CD4-positive, alpha-beta T cell treated with Interferon alpha-2 for 1 hour (primary cell): ENCODE measurements at places on chromosomes 4 and X.

DNA sequence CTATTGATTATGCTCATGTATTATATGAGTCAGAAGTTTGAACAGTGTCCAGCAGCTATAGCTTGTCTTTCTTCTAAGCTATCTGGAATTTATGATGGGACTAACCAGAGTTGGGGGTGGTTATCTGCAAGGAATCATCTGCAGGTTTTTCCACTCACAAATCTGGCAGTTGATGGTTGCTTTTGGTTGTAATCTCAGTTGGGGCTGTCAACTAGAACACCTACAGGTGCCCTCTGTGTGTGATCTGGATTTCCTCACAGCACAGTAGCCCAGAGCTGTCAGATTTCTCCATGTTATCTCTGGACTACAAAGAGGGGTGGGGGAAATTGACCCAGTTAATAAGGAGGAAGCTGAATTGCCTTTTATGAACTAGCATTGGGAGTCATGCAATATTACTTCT lies 51.4 kb upstream of the MAP9 start:
- DNase-seq, result no peak

DNA sequence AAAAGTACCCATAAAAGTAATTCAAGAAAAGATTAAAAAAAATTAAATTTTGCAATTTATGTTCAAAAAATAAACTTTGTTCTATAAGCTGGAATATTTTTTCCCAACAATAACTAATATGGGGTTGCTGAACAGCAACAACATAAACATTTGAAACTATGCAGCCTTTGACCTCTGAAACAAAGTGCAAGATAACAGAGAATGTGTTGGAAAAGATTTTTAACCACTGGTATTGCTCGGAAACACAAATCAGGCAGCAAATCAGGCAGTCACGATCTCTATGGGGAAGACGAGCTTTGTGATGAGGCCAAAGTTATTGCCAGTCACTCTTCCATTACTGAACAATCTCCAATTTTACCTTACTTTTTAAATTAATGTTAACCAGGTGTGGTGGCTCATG lies 332.1 kb downstream of the PABPC4L start:
- DNase-seq, result no peak

GRCh38 chr4:18976884-18977283 lies 955.3 kb upstream of the LCORL start:
- no peak for DNase-seq

- DNase-seq, result no peak
Observed at GRCh38 chr4:114087596-114088230, 108.3 kb upstream of the ARSJ start.

GRCh38 chr4:38664706-38665401 lies 855 bp downstream of the KLF3 start:
- DNase-seq, result peak; percentile 24

- DNase-seq, result no peak
Observed at GRCh38 chr4:96170198-96170597, 330.3 kb downstream of the PDHA2 start.

DNA sequence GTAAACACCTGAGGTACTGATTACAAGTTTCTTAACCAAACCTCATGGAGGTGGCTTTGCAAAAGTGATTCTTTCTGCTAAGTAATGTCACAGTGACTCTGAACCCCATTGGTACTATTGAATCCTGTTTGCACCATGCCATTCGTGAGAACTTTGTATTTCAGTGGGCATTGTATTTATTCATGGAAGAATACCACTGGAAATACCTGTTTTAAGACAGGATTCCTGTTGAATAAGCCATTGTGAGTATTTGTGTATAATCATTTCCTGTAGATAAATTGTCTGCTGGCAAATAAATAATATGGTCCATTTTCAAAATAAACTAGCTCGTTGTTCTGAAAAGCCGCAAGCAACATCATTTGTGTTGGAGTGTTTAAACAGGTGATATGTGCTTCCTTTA lies 136.4 kb upstream of the GUCY1A1 start:
- DNase-seq, result no peak

GRCh38 chr4:14130551-14130950 lies 503.0 kb upstream of the BOD1L1 start:
- DNase-seq, result no peak

DNA sequence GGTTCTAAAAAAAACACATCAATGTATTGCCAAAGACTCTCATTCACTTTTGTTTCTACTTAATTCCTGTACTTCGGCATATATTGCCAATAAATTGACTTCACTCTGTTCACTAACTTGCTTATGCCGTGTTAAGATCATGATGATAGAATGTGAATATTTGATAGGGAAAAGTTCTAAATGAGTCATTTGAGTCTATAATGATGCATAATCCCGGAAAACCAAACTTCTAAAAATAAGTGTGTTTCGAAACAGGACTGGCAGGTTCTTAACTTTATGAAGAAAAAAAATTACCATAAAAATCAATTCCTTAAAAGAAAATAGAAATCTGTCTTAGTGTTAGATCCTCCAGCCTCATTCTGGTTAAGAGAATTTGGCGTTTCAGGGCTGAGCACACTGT lies 387.5 kb upstream of the FTHL17 start:
- no peak for DNase-seq

DNA sequence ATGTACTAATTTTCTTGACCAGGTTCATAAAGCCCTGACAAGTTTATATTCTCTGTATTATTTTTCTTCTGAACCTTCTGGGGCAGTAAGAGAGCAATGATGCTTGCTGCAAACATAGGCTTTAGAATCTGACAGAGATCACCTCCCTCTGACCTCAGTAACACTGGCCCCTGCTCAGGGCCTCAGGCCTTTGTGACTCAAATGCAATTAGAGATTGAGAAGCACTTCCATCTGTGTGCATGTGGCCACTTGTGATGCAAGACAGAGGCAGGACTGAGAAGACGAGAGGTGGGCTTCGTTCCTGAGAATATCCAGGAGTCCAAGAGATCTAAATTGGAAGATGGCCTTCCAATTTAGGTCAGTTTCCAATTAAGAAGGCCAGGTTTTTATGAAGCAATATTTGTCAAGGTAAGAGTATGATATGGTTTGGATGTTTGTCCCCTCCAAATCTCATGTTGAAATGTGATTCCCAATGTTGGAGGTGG lies 82.8 kb upstream of the VEGFC start:
- DNase-seq, result no peak

GRCh38 chr4:88814043-88814617 lies 116.5 kb upstream of the NAP1L5 start:
- DNase-seq, result no peak

- DNase-seq, result no peak
Observed at GRCh38 chrX:70134116-70134477, 850 bp downstream of the IGBP1 start.

DNA sequence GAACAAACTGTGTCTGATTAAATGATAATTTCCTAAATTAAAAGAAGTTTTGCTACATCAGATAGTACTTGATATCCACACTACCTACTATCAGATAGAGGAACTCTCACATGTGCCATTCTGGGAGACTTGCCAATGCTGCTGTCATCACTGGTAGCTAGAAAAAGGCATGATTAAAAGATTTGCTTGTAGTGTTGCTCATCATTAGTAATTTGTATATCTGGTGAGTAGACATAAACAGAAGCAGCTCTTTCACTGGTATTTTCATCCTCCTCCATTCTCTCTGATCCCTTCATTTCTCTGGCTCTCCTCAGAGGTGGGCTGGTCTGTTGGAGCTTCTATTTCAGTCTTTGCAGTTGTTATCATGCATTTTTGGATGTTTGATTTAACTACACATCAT lies 56.0 kb downstream of the SPRY1 start:
- DNase-seq, result peak; percentile 50
